ENCODE measurements at places on chromosomes 12 and 14.

GRCh38 chr12:2547273-2548044 lies 247.3 kb upstream of the FKBP4 start:
- peaks cover 3% of the 10 kb centered on the region for H3K27me3 ChIP-seq
- no peaks in the 10 kb centered on the region for H3K4me1 ChIP-seq
- no peaks in the 10 kb centered on the region for H3K36me3 ChIP-seq
- H3K27ac ChIP-seq, result no peak overlapping the region
- H3K4me3 ChIP-seq, result no peak overlapping the region

- DNase-seq, result no peak
- no peak overlapping the region for H3K4me3 ChIP-seq
- no peak overlapping the region for H3K27ac ChIP-seq
- H3K4me1 ChIP-seq, result no peaks in the 10 kb centered on the region
- no peaks in the 10 kb centered on the region for H3K27me3 ChIP-seq
These were observed 44.0 kb upstream of the FRMD6 start for GRCh38 chr14:51607711-51608110.

DNA sequence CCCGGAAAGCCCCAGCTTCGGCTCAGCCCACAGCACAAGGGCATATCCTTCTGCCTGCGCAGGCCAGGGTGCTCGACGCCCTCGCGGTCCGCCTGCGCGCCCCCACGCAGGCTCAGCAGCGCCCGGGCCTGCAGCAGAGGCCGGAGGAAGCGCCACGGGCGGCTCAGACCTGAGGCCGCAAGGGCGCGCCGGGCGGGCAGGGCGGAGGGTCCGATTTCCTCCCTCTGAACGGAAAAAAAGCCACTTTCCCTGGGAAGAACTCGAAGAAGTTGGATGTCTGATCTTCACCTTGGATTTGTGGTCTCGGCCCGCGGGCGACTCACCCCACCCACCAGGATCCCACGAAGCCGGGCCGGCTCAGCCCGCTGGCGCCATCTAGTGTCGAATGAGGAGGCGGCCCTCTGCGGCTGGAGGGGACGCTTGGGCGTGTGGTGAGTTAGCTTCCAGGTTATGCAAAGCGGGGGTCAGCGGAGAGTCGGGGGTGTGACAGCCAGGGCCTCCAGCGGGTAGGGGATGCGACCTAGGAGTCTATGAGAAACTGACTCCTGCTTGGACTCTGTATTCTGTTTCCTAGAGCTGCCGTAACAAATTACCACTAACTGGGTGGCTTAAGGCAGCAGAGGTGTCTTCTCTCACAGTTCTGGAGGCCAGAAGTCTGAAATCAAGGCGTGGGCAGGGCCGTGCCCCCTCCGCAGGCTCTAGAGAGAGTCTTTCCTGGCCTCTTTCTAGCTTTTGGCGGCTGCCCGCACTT lies 40.0 kb upstream of the SRSF5 start:
- peak; percentile 75 for DNase-seq
- no peaks in the 10 kb centered on the region for H3K27me3 ChIP-seq
- no peak overlapping the region for H3K27ac ChIP-seq
- H3K4me1 ChIP-seq, result peaks cover 9% of the 10 kb centered on the region
- H3K36me3 ChIP-seq, result no peaks in the 10 kb centered on the region
- peak overlapping the region; percentile 32 for H3K4me3 ChIP-seq

- H3K36me3 ChIP-seq, result no peaks in the 10 kb centered on the region
- no peak for DNase-seq
- H3K27me3 ChIP-seq, result peaks cover 10% of the 10 kb centered on the region
- no peaks in the 10 kb centered on the region for H3K4me1 ChIP-seq
- no peak overlapping the region for H3K4me3 ChIP-seq
- H3K27ac ChIP-seq, result no peak overlapping the region
These were observed 5.1 kb downstream of the EFS start for GRCh38 chr14:23359722-23360447.

- H3K27me3 ChIP-seq, result no peaks in the 10 kb centered on the region
- peaks cover 53% of the 10 kb centered on the region for H3K36me3 ChIP-seq
- H3K4me1 ChIP-seq, result no peaks in the 10 kb centered on the region
- no peak overlapping the region for H3K27ac ChIP-seq
- no peak overlapping the region for H3K4me3 ChIP-seq
- DNase-seq, result no peak
These were observed 123.0 kb downstream of the ARID2 start for GRCh38 chr12:45852508-45852907.
